Midbrain (tissue), 1 donor: ENCODE measurements at places on chromosomes 13 and 19.
A peak's percentile ranks its signal among the peaks of the same experiment; 100 is the strongest.

GRCh38 chr19:23799321-23799720, 40.6 kb upstream of the ZNF681 start:
- no peak for DNase-seq

- DNase-seq, result peak; percentile 70
These were observed 29.4 kb downstream of the SPC24 start for GRCh38 chr19:11125994-11126685.

- peak; percentile 33 for DNase-seq
These were observed 77.0 kb downstream of the LRRC63 start for GRCh38 chr13:46288570-46289259.

DNA sequence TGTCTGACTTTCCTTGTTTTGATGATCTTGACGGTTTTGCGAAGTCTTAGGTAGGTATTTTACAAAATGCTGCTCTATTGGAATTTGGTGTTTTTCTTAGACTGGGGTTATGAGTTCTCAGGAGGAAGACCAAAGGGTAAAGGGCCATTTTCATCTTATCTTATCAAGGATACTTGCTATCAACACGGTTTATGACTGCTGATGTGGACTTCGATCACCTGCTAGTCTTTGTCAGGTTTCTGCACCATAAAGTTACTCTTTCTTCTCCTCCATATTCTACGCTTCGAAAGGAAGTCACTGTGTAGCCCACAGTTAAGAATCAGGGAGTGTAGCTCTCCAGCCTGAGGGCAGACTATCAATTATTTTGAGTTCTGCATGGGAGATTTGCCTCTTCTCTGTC, 7.4 kb upstream of the CEBPG start:
- no peak for DNase-seq

- DNase-seq, result no peak
These were observed 396.9 kb downstream of the IRS2 start for GRCh38 chr13:109389456-109389855.

DNA sequence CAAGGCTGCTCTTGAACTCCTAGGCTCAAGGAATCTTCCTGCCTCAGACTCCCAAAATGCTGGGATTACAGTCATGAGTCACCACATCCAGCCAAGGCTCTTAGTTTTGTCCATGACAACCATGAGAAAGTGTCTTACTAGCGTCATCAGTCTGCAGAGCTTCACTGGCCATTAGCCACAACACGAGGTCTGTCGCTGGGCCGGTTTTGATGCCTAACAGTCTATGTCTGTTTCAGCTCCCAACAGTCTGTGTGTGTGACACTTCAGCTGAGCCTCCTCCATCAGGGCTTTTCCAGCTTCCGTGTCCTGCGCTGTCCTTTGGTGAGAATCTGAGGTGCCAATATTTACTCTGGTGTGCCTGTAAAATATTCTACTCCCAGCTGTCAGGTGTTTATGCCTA, 47.6 kb downstream of the CEP89 start:
- DNase-seq, result no peak

- DNase-seq, result peak; percentile 68
These were observed 279.8 kb downstream of the DNAJC15 start for GRCh38 chr13:43303033-43303729.

GRCh38 chr19:33171916-33172359, 22.2 kb upstream of the LRP3 start:
- DNase-seq, result no peak

GRCh38 chr13:96492766-96493165, 402.9 kb downstream of the HS6ST3 start:
- peak; percentile 18 for DNase-seq

DNA sequence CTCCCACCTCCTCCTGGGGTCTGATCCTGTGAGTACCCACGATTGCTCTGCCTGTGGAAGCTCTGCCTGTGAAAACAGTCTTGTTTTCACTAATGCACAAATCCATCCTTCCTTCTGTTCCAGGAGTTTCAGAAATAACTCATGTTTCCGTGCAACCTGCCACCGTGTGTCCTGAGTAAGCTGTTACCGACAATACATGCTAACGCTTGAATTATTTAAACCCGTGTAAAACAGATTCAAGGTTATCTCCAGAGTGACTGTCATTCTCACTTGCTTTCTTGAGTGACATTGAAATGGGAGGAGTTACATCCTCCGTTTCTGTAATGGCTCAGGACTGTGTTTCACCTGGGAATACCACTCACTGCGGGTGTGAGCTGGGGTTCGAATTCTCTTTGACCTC, 24.9 kb downstream of the GPR12 start:
- no peak for DNase-seq

DNA sequence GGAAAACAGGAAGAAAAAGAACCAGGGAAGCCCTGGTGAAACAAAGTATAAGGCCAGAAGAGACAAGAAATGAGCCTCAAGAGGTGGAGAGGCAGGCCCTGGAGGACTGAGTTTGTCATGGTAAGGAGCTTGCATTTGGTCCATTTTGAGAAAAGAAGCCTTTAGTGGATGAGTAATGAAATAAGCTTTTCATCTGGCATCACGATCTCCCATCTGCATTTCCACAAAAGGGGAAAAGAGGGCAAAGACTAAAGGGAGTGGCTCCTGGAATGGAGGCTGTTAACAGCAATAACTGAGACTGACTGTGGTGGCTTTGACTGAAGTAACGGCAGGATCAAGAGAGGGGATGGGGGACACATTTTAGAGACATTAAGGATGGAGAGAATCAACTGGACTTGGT, 148.8 kb upstream of the NBEA start:
- DNase-seq, result no peak

- no peak for DNase-seq
These were observed 278.0 kb downstream of the KLF5 start for GRCh38 chr13:73336773-73337172.

DNA sequence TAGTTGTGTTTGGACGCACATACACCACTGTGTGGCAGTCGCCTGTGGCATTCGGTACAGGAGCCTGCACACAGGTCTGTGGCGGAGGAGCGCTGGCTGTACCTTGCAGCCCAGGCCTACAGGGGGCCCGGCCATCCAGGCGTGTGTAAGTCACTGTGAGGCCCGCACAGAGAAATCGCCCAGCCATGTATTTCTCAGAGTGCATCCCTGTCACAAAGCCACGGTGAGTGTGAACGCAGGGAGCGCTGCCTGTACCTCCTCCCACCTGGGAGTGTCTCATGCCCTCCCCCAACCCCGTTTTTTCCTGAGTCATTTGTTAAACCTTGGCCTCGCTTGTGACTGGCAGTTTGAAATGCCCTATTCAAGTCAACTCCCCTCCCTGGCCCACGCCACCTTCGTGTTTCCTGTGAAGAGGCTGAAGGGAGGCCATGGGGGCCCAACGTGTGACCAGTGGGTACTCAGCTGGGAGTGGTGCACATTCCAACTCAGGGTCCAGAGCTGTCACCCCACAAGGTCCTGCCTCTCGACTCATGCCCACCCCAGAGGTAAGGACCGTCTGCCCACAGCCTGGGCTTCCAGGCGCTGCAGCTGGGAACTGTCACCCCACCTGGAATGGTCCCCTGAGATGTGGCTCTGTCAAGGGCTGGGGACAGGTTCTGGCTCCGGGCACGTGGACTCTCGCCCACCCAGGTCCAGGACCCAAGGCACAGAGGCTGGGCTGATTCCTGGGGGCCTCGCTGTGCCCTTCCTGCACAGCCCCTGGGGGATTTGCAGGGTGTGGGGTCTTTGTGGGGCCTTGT, 11.6 kb upstream of the RASA3 start:
- no peak for DNase-seq

- no peak for DNase-seq
These were observed 1.2 kb downstream of the NUDT15 start for GRCh38 chr13:48038761-48039160.

DNA sequence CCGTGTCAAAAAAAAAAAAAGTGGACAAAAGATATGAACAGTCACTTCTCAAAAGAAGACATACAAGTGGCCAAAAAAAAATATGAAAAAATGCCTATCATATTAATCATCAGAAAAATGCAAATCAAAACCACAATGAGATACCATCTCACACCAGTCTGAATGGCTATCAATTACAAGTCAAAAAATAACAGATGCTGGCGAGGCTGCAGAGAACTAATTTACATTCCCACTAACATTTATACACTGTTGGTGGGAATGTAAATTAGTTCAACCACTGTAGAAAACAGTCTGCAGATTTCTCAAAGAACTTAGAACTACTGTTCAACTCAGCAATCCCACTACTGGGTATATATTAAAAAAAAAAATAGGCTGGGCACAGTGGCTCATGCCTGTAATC, 26.5 kb upstream of the FOXO1 start:
- no peak for DNase-seq

GRCh38 chr19:2809387-2810140, 10.1 kb upstream of the ZNF554 start:
- DNase-seq, result no peak

GRCh38 chr19:35436477-35437405, 11.3 kb upstream of the FFAR2 start:
- no peak for DNase-seq

GRCh38 chr13:98454389-98454881, 122.5 kb downstream of the STK24 start:
- peak; percentile 43 for DNase-seq

DNA sequence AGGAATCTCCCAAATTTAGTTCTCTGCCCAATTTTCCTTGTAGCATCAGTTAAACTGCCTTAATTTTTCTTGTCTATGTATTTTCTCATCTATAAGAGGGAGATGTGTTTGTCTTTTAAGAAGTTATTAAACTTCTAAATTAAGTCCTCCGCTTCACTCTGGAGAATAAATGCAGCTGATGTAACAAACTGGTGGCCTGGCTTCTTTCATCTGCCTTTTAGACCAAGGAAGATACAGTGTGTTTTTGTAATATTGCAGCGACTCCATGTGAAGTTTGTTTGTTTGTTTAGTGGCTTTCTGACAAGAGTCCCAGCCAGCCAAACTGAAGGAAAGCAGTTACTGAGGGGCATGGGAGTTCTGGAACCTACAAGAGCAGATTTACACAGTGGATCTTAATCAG, 56.4 kb downstream of the KLF12 start:
- no peak for DNase-seq

DNA sequence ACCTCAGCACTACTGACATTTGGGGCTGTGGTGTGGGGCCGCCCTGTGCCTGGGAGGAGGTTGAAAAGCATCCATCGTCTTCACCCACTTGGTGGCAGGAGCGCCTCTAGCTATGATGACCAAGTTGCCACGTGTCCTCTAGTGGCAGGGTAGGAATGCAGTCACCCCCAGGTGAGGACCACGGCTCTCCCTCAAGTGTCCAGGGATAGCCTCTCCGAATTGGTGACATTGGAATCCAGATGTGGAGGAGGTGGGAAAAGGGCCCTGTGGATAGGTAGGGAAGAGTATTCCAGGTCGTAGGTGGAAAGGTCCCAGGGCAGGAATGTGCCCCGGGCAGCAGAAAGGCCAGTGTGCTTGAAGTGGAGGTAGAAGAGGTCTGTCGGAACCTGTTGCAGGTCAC, 37.6 kb downstream of the ARHGEF18 start:
- DNase-seq, result no peak

- DNase-seq, result peak; percentile 88
These were observed 38.7 kb upstream of the C1QTNF9 start for GRCh38 chr13:24270639-24271141.

GRCh38 chr13:75544681-75545330, 4.8 kb upstream of the UCHL3 start:
- no peak for DNase-seq

DNA sequence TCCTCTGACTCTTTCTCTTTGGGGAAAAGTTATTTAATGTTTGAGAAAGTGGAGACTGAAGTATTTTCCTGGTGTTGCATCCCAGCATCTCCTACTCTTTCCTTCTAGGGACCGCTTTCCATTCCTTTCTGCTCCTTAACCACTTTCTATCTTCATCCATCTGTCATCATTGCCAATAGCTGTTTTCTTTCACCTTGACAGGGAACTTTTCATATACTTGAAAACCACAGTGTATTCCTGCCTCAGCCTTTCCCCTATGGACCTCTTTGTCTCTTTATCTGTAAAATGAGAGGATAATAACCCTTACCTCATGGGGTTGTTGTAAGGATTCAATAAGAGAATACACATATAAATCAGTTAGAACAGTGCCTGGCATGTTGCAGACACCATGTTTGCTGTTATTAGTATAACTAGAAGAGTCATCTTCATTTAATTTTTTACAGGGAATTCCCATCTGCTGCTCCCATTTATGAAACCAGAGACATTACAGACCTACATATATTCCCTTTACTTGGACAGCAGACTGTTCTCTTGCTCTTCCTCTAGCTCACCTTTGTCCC, 31.8 kb downstream of the LCP1 start:
- DNase-seq, result no peak

DNA sequence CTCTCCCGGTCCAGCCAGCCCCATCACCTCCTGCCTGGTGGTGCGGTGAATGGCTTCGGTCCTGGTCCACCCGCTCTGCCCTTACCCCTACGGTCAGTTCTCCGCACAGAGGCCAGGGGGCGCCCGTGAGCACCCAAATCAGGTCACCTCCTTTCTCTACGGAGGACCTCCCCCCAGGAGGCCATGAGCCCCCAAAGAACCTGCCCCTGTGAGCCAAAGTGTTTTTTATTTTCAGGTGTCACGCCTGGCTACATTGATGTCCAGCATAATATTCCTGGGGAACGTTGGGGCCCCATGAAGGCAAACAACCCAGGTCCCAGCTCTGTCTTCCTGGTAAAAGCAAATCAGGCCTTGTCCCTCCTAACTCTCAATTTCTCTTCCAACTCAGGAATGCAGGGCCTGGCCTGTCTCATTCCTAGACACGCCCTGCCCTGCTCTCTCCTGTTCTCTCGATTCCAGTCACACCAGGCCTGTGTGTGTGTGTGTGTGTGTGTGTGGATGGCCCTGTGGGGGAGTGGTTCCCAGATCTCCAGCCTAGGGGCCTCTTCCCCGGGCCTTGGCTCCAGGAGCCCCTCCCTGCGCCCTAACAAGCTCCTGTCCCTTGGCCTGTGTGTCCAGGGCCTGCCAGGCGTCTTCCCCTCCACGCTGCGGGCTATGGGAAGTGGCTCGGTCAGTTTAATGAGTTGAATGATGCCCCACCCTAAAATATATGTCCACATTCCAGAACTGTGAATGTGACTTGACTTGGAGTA, 9.7 kb upstream of the GIPC1 start:
- no peak for DNase-seq

DNA sequence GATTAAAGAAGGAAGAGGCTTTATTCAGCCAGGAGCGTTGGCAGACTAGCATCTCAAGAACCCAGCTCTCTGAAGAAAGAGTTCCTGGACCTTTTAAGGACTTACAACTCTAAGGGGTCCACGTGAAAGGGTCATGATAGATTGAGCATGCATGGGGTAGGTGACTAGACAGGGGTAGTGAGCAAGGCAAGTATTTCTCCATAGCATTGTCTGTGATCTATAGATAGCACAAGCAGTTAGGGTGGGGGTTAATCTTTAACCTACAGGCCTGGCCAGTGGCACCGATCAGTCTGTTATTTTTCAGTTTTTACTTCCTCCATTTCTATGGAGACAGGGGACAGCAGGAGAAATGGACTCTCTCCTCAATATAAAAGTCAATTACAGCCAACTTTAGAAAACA, 983.7 kb downstream of the SLITRK1 start:
- no peak for DNase-seq

DNA sequence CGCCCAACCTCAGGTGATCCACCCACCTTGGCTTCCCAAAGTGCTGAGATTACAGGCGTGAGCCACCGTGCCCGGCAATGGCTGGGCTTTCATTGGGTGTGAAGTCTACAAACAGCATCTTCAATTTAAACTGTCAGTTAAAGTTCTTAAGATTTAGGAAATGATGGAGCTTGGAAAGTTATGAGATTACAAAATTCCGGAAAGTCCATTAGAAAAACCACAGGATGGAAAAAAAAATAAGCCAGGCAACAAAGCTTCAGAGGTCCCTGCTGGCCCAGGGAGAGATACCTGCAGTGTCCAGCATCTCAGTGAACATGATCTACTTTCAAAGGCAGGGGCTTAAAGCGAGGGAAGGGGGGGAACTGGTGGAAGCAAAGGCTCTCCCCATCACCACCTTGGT, 4.6 kb upstream of the ZNF587B start:
- no peak for DNase-seq

- peak; percentile 46 for DNase-seq
These were observed 11.3 kb downstream of the STAP2 start for GRCh38 chr19:4327252-4327876.
